ENCODE measurements at places on chromosomes 3 and 15. TPM values are rescaled to one million over a fixed set of nuclear protein-coding genes. Genes with fewer than 3 reads are reported as not detected.

DNA sequence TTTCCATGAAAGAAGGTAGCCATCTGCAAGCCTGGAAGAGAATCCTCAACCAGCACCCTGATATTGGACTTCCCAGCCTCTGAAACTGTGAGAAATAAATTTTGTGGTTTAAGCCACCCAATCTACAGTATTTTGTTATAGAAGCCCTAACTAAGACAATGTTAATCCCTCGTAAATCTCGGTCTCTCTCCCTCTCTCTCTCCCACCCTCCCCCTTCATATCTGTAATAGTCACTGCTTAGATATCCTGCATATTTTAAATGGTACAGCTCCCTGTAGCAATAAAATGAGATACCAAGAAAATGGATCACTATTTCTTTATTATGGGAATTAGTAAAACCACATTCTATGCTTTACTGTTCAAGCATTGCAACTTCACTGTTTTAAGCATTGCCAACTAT is 21.0 kb upstream of the FAM174B start:
- DNase-seq: no peak

- no peak for DNase-seq
These were observed 172.8 kb upstream of the SNTN start for GRCh38 chr3:63479661-63480035.

GRCh38 chr3:170428095-170428494 is 9.4 kb downstream of the CLDN11 start:
- no peak for DNase-seq

GRCh38 chr3:107239703-107240102 is 137.5 kb upstream of the CCDC54 start:
- no peak for DNase-seq

ANKUB1 gene
- not detected for total RNA-seq

CYP1A2 gene
- not detected for total RNA-seq
